Testis (tissue), 5 donors: ENCODE measurements at places on chromosomes 16 and 17. TPM values are rescaled to one million over a fixed set of nuclear protein-coding genes. Genes with fewer than 3 reads are reported as not detected.

DNA sequence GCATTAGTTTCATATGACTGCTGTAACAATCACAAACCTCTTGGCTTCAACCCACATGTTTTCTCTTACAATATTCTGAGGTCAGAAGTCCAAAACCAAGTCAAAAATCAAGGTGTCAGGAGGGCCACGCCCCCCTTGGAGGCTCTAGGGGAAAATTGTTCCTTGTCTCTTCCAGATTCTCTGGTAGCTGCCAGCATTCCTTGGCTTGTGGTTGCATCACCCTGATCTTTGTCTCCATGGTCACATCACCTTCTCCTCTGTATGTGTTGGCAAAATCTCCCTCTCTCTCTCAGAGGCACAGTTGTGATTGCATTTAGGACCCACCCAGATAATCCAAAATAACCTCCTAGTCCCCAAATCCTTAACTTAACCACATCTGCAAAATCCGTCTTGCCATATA is 105.8 kb downstream of the GAS7 start:
- no peak overlapping the region for H3K27ac ChIP-seq
- no peak overlapping the region for H3K4me3 ChIP-seq
- DNase-seq, result no peak
- peaks cover 14% of the 10 kb centered on the region for H3K4me1 ChIP-seq
- H3K27me3 ChIP-seq, result no peaks in the 10 kb centered on the region
- no peaks in the 10 kb centered on the region for H3K36me3 ChIP-seq

GRCh38 chr17:44636562-44636961 is 19.7 kb upstream of the MEIOC start:
- H3K4me3 ChIP-seq, result no peak overlapping the region
- no peak for DNase-seq
- no peaks in the 10 kb centered on the region for H3K4me1 ChIP-seq

GRCh38 chr17:59329176-59330052 is 2.0 kb upstream of the YPEL2 start:
- H3K27ac ChIP-seq, result peak overlapping the region; percentile 84
- no peaks in the 10 kb centered on the region for H3K36me3 ChIP-seq
- no peak overlapping the region for H3K4me3 ChIP-seq

GRCh38 chr17:66143657-66144282 is 48.2 kb downstream of the CEP112 start:
- no peak overlapping the region for H3K27ac ChIP-seq
- no peaks in the 10 kb centered on the region for H3K4me1 ChIP-seq
- no peaks in the 10 kb centered on the region for H3K36me3 ChIP-seq
- H3K27me3 ChIP-seq, result no peaks in the 10 kb centered on the region

Gene DNASE1L2
- total RNA-seq, result 3.5 TPM

DNA sequence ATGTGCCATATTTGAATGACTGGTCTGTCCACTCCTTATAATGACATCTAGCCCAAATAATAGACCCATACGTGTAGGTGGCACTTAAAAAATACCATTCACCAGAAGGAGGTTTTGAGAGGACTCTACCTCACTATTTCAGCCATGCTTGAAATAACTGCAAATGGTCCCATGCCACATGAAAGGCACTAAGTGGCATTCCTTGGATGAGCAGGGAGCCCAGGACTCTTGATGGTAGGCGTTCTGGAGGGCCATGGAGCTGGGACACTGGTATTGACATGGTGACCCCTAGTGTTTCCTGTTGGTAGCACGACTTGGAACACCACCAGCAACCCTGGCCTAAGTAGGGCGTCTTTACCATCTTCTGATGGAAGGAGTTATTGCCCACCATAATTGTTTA is 148.7 kb upstream of the ZFHX3 start:
- no peak overlapping the region for H3K27ac ChIP-seq
- H3K4me3 ChIP-seq, result no peak overlapping the region
- no peaks in the 10 kb centered on the region for H3K27me3 ChIP-seq
- H3K36me3 ChIP-seq, result no peaks in the 10 kb centered on the region

Gene GUCY2D
- 1.3 TPM for total RNA-seq

Gene CSHL1
- not detected for total RNA-seq

DNA sequence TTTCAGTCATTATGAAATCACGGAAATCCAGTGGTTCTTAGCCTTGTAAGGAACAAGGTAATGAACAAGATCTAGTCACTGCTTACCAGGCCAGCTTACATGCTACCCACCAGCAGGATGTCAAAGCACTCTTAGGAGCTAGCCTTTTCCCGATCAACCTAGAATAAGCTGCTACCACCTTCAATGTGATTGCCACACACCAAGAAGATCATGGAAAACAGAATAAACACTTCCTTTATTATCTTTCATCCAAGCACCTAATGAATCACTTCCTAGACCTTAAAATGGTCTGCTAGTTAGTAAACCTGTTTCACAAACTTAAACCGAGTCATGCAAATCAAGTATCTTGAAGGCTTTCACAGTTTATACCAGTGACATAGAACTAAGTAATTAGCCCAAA is 5.0 kb downstream of the BBS2 start:
- no peaks in the 10 kb centered on the region for H3K27me3 ChIP-seq
- peaks cover 18% of the 10 kb centered on the region for H3K4me1 ChIP-seq
- no peak for DNase-seq

DNA sequence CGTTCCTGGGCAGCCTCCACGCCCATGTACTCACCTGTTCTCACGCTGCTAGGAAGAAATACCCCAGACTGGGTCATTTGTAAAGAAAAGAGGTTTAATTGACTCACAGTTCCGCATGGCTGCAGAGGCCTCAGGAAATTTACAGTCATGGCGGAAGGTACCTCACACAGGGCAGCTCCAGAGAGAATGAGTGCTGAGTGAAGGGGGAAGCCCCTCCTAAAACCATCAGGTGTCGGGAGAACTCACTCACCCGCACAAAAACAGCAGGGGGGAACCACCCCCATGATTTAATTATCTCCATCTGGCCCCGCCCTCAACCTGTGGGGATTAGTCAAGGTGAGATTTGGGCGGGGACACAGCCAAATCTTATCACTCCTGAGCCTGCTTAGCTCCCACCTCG is 18.2 kb downstream of the RAB40C start:
- no peaks in the 10 kb centered on the region for H3K4me1 ChIP-seq
- H3K27me3 ChIP-seq, result no peaks in the 10 kb centered on the region
- no peaks in the 10 kb centered on the region for H3K36me3 ChIP-seq
- H3K27ac ChIP-seq, result no peak overlapping the region
- DNase-seq, result no peak
- H3K4me3 ChIP-seq, result no peak overlapping the region

DNA sequence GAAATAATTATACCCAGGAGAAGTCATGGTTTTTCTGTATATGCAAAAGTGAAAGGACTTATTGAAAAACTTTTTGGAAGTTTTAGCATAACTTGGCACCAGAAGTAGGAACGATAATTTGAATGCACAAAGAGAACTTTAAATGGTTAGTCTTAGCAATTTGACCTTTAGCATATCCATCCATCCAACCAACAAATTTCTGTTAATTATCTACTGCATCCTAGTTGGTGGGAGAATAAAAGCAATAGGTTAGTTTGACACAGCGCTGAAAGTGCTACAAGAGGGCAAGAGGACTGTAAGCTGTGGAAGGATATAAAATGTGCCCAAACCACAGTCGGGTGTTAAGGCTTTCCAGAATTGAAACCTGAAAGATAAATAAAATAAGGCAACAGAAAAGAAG is 17.6 kb downstream of the SPAG9 start:
- no peaks in the 10 kb centered on the region for H3K36me3 ChIP-seq
- no peaks in the 10 kb centered on the region for H3K27me3 ChIP-seq

Gene GPS2
- total RNA-seq, result 204 TPM

GRCh38 chr16:10584981-10585438 is 4.6 kb upstream of the EMP2 start:
- peaks cover 3% of the 10 kb centered on the region for H3K4me1 ChIP-seq
- no peak overlapping the region for H3K27ac ChIP-seq
- no peaks in the 10 kb centered on the region for H3K27me3 ChIP-seq

- no peaks in the 10 kb centered on the region for H3K4me1 ChIP-seq
- no peak overlapping the region for H3K27ac ChIP-seq
Measured at GRCh38 chr16:70512456-70512855, 10.9 kb downstream of the COG4 start.

GRCh38 chr17:19978209-19978802 is 678 bp upstream of the AKAP10 start:
- no peaks in the 10 kb centered on the region for H3K27me3 ChIP-seq
- no peak for DNase-seq
- peak overlapping the region; percentile 95 for H3K27ac ChIP-seq
- H3K4me1 ChIP-seq, result peaks cover 18% of the 10 kb centered on the region
- H3K36me3 ChIP-seq, result no peaks in the 10 kb centered on the region
- H3K4me3 ChIP-seq, result peak overlapping the region; percentile 99

DNA sequence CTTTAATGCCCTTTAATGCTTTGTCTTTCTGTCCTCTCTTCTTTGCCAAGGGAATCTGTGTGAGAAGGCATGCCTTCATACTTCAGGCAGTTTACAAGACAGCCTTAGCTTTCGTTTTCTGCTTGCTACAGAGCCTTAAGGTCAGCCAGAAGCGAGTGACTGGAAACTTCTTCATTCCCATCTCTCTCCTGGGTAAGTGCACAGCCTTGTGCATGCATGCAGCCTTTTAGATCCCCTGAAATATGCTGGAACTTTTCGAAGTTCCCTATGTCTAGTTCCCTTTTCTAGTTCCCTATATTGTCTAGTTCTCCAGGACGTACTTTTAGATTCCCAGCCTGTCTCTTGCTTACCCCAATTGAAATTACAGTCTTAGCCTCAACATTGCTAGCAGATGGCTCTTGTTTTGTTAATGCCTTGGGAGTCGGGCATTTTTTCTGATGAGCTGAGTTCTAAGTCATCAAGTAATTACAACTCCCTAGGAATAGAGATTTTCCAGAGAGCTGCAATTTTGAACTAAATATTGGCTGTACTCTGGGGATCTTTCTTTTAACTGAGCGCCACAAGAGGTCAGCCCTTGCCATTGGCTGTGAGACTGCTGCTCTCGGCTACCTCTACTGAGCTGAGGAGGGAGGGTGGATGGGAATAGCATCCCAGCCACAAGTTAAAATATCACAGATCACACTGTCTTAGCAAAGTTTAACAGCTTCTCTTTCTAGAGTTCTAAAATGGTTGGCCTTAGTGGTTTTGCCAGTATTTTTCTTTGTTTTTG is 22.7 kb upstream of the PPM1D start:
- no peaks in the 10 kb centered on the region for H3K36me3 ChIP-seq
- H3K4me1 ChIP-seq, result peaks cover 14% of the 10 kb centered on the region
- DNase-seq, result peak; percentile 68
- H3K27ac ChIP-seq, result peak overlapping the region; percentile 65
- H3K4me3 ChIP-seq, result no peak overlapping the region
- H3K27me3 ChIP-seq, result no peaks in the 10 kb centered on the region

- H3K36me3 ChIP-seq, result no peaks in the 10 kb centered on the region
- peak overlapping the region; percentile 66 for H3K27ac ChIP-seq
- peak; percentile 60 for DNase-seq
Measured at GRCh38 chr17:50518384-50519023, 10.3 kb downstream of the MYCBPAP start.

DNA sequence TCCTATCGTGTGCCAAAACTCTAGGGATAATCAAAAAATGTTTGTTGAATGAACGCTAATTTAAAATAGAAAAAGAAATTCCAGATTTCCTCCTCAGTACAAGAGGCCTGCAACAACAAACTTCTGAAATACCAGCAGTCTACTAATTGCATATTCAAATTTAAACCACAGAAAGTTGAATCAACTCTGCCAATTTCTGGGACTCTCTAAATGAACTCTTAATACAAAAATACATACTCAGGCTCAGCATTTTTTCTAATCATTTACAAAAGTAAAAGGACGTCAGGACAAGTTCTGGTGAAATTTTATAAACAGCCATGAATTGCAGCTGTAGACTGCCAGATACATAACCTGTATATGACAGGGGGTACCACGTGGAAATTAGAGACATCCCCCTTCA is 49.0 kb downstream of the KANSL1 start:
- no peak overlapping the region for H3K27ac ChIP-seq
- peaks cover 16% of the 10 kb centered on the region for H3K4me1 ChIP-seq
- no peaks in the 10 kb centered on the region for H3K36me3 ChIP-seq
- H3K27me3 ChIP-seq, result no peaks in the 10 kb centered on the region

Gene DNAH3
- 21.2 TPM for total RNA-seq
